Stimulated activated CD4-positive, alpha-beta T cell treated with anti-CD3 and anti-CD28 coated beads, TNF-alpha, amount 100 ng/mL, for 1 hour (primary cell): ENCODE measurements at places on chromosomes 1 and 21.

DNA sequence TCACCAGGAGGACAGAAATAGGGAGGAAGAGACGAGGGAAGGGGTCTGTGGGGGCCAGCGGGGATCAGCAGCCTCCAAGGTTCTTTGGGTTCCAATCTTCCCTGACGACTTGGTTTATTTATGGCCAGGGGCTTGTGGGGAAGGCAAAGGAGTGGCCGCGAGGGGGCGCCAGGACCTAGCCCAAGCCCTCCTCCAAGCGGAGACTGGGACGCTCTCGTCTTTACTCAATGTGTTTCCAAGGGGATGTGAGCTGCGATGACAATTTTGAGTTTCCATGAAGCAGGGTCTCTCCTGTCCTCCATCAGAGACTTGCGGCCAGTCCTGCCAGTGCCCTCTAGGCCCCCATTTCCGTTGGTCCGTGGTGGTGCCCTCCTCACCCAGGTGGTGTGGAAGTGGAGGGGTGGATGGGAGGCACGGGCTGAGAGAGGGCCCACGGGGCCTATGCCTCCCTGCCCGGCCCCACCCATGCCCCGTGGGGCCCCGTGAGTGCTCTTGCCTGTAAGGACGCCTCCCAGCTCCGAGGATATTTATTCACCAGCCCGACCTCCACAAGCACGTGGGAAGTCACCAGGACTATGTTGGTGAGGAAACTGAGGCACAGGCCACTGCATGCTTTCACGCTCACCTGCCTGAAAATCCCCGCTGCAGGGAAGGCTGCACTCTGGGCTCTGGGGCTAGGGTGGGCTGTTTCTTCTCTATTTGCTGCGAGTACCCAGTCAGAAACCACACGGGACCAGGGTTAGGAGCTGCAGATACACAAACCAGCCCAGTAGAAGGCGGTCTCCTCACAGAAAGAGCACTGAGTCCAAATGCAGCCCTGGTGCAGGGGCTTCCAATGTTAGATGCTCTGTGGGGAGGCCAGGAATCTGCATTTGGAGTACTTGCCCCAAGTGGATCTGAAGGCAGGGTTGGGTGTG lies 26.5 kb downstream of the DMRTB1 start:
- peak; percentile 29 for DNase-seq

DNA sequence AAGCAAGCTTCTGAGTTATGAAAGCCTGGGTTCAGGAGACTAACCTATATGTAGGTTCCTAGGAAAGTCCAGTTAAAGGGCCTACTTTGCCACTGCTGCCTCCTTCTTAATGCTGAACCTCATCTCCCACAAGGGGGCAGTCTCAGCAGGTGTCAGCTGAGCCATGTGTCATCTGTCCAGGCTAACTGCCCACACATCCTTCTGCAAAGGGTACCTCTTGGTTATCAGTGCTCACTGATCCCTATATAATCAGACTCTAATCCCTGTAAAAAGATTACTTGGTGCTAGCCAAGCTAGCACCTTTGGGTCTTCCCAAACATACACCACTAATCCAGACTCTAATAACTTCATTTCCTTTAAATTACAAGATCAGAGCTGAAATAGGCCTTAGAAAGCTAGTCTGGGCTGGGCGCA lies 9.0 kb downstream of the PRDX1 start:
- DNase-seq, result no peak

DNA sequence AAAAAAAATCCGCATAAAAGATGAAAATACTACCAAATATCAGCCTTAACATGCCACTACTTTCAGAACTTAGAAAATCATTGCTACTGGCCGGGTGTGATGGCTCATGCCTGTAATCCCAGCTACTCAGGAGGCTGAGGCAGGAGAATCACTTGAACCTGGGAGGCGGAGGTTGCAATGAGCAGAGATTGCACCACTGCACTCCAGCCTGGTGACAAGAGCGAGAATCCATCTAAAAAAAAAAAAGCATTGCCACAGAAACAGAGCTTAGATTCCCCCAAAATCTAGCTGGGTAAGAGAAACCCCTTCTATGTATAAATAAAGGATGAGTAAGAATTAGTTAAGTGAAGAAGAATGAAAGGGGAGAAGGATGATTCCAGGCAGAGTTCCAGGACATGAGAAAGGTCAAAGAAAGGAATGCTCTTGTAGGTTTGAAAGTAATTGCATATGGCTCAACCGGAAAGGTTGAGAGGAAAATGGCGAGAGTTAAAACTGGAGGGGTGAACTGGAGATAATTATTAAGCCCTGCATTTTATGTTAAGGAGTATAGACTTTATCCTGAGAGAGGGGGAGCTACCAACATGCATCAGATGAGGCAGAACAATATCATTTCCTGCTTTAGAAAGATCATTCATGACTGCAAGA lies 19.7 kb upstream of the NRDC start:
- no peak for DNase-seq

DNA sequence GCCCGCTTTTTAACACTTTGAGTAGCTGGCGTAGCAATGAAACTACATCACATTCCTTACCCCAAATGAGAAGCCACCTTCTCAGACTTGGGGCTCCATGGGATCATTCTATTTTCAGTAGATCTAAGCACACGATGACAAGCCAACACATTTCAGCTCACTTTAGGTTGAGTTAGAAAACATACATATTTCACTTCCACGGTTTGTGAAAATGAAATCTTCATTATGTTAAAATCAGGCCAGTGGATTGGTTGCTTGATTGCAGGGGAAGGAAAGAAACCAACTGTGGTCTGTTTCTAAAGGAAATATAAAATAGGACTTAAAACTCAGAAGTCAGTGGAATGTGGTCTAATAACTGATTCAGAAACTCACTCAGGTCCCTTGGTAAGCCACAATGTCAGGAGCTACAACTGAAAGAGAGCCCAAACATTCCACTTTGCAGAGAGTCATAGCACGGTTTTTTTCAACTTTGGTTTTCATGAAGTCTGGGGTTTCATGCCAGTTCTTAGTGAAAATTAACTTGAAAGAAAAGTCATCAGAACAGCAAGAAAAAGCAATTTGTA lies 82.3 kb upstream of the TIAM1 start:
- no peak for DNase-seq

- no peak for DNase-seq
Observed at GRCh38 chr1:41536361-41536802, 51.9 kb upstream of the EDN2 start.

- DNase-seq, result no peak
Observed at GRCh38 chr1:32946413-32946812, 18.2 kb downstream of the RNF19B start.

- DNase-seq, result peak; percentile 35
Observed at GRCh38 chr1:24070821-24071393, 41.0 kb downstream of the MYOM3 start.

DNA sequence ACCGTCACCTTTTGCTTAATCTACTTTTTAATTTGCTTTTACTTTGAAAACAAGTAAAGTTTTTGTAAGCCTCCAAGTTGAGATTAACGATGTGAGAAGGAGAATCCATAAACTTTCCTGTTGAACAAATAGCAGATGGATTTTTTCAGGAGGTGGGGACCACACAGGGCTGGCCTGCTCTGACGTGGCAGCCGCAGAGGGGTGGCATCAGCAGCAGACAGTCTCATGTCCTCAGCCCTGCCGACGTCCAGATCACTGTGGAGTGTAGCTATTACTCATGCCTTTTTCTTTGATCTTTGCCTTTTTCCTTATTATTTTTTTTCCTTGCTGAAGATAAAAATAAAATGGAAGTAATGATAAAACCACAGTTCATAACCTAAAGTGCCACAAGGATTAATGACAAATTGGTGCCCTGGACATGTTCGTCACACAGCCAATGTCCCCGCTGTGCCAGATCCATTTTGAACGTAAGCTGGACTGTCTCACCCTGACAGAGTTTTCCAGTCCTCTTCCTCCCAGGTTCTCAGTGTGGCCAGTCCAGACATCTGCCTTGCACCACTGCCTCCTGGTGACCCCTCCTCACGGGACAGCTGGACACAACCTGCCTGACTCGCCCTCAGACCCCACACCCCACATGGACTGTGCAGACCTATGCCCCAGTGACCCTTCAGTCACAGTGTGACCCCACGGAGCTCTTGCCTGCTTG lies 15.4 kb upstream of the ZBTB21 start:
- DNase-seq, result no peak

- DNase-seq, result peak; percentile 18
Observed at GRCh38 chr1:151472856-151473731, 13.8 kb upstream of the POGZ start.

GRCh38 chr1:93821423-93822144 lies 57.4 kb downstream of the DNTTIP2 start:
- DNase-seq, result no peak

DNA sequence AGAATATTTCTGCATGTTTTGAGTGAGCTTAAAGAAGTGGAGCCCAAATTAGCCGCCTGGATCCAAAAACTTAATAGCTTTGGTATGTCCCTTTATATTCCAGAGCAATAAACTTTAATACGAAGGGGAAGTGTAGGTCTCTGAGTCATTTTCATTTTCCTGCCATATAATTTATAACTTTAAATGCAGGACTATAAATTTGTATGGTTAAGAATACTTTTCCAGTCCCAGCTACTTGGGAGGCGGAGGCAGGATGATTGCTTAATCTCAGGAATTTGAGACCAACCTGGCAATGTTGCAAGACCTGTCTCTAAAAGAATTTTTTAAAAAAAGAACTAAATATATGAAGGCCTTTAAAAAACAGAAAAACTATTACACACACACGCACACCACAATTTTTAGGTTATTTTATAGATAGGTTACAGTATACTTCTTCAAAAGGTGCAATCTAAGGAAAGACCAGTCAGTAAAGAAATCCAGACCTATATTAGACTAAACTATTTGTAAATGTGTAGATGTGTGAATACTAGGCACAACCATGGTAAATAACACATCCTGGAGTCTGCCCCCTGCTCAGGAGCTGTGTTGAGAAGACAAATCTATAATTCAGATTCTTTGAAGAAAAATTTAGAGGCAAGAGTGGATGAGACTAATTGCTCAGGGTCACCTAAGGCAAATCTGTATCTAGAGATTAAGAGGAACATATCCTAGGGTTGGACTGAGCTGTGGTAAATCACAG lies 80.3 kb downstream of the TTC3 start:
- no peak for DNase-seq

- DNase-seq, result no peak
Observed at GRCh38 chr1:97976801-97977200, 56.0 kb upstream of the DPYD start.

DNA sequence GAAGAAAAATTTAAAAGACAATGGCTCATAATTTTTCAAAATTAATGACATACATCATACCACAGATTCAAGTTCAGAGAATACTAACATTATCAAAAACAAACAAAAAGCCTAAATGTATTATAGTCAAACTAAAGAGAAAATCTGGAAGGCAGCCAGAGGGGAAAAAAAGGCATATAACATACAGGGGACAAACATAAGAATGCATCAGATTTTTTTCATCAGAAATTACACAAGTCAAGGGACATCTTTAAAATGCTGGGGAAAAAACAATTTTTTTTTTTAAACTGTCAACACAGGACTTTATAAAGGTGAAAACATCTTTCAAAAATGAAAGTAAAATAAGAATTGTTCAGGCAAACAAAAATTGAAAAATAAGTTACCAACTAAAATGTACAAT lies 478.4 kb upstream of the PLXNA2 start:
- no peak for DNase-seq

- no peak for DNase-seq
Observed at GRCh38 chr21:35006248-35006647, 42.9 kb downstream of the RUNX1 start.

- no peak for DNase-seq
Observed at GRCh38 chr1:3074800-3075199, 5.8 kb downstream of the PRDM16 start.

- DNase-seq, result no peak
Observed at GRCh38 chr1:226660410-226661182, 78.5 kb downstream of the ITPKB start.

- DNase-seq, result no peak
Observed at GRCh38 chr1:1562556-1563195, 12.0 kb downstream of the SSU72 start.

GRCh38 chr1:171484760-171485374 lies 463 bp upstream of the PRRC2C start:
- DNase-seq, result no peak
